Mucosa of descending colon (tissue), 3 donors: ENCODE measurements at places on chromosomes 3 and 15. TPM values are rescaled to one million over a fixed set of nuclear protein-coding genes. Genes with fewer than 3 reads are reported as not detected.

PRTG gene
- total RNA-seq, result 0.78 TPM

HHATL gene
- total RNA-seq, result not detected

SUSD5 gene
- total RNA-seq, result 1.8 TPM

NUTM1 gene
- total RNA-seq, result not detected

DNAJC19 gene
- total RNA-seq, result 28.1 TPM

RAD54L2 gene
- total RNA-seq, result 16.1 TPM

FBXO40 gene
- total RNA-seq, result not detected

LRTM1 gene
- not detected for total RNA-seq

TRIM59 gene
- 7.2 TPM for total RNA-seq

MST1 gene
- total RNA-seq, result 55.9 TPM

GNAT1 gene
- total RNA-seq, result not detected

DLL4 gene
- total RNA-seq, result 15.6 TPM

C3orf38 gene
- 22.8 TPM for total RNA-seq

B3GALNT1 gene
- 0.29 TPM for total RNA-seq

TEX55 gene
- total RNA-seq, result not detected

SCAANT1 gene
- not detected for total RNA-seq
